D721Med (cell line): ENCODE measurements at places on chromosomes 12 and 14.

DNA sequence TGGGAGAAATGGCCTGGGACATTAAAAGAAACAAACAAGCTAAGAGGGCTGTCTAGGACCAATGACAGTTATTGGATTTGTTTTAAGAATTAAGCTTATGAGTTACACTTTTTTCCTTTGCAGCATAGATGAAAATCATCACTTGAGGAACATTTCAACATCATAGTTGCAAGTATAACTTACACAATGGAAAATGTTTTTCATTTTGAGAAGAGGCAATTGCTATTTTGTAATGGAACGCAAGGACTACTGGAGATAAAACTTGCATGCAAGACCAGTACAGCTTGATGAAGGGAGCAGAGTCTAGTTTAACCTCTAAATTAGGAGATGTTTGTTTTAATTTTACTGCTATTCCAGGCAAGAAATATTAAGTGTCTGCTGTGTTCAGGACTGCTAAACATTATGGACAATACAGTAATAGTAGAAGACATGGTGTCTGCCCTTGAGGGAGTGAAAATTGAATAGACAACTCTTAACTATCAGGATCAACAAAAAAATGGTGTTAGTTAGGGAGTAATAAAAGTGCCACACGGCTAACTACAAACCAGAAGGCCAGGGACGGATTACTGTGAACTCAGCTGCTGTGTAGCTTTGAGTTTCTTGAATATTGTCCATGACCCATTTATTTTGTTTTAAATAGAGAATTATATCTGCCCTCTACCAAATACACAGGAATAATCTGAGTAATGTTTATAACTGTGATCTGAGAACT is 374.5 kb downstream of the RAD51B start:
- DNase-seq, result no peak

- DNase-seq, result no peak
These were observed 11.2 kb downstream of the KRT71 start for GRCh38 chr12:52541709-52542108.

DNA sequence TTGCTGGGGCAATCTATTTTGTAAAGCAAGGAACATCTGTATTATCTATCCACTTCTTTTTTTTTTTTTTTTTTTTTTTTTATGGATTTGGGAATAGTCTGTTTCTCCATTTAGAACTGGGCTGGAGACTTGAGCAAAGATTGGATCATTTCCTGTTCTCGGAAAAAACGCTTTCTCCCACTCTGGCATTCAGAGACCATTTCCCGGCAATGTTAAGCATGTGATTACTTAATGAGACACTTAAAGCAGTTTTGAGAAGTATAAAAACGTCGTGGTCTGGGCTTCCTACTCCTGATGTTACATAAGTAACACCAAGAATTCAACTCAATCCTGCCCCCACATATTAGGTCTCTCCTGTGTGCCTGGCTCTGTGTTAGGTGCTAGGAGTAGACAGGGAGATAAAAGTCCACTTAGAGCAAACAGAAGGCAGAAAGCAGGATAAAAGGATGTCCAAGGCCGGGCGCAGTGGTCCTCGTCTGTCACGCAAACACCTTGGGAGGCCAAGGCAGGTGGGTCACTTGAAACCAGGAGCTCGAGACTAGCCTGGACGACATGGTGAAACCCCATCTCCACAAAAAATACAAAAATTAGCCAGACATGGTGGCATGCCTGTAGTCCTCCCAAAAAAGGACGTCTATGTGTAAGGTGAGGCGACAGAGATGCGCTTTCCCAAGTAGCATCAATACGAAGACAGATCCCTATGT is 152.1 kb upstream of the GSC start:
- DNase-seq, result no peak

- peak; percentile 58 for DNase-seq
These were observed at the start of gene TMEM63C for GRCh38 chr14:77181603-77182437. TMEM63C (plus strand) TSS chr14:77181798; CDS start chr14:77218814, 37,016 bp downstream.

DNA sequence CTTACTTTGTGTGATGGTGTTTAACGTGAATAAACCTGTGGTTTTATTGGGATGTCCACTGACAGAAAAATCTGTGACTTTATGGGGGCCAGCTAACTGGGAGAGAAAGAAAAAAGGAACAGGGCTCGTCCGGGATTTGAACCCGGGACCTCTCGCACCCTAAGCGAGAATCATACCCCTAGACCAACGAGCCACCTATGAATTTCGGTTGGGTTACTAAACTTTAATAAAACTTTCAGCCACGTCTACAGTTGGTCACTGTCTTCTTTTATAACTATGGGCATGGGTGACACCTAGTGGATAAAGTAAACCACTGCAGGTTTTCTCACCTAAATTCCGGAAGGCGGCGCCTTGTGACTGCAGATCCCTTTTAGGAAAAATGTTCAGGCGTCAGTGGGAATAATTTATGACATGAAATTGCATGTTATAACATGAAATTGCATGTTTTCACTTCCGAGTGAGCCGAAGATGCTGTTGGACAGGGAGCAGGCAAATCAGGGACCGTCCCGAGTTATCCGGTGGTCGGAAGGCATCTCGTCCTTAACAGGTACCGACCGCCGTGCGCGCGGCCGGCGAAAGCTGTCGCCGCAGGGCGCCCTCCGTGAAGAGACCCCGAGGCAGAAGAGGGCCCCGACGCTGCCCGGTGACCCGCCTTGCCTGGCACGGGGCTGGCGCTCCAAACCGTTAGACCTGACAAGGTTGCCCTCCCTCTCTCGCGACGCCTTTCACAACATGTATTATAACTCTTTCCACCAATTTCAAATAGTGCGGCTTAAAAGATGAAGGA is 18.2 kb upstream of the RNASE12 start:
- DNase-seq, result no peak

DNA sequence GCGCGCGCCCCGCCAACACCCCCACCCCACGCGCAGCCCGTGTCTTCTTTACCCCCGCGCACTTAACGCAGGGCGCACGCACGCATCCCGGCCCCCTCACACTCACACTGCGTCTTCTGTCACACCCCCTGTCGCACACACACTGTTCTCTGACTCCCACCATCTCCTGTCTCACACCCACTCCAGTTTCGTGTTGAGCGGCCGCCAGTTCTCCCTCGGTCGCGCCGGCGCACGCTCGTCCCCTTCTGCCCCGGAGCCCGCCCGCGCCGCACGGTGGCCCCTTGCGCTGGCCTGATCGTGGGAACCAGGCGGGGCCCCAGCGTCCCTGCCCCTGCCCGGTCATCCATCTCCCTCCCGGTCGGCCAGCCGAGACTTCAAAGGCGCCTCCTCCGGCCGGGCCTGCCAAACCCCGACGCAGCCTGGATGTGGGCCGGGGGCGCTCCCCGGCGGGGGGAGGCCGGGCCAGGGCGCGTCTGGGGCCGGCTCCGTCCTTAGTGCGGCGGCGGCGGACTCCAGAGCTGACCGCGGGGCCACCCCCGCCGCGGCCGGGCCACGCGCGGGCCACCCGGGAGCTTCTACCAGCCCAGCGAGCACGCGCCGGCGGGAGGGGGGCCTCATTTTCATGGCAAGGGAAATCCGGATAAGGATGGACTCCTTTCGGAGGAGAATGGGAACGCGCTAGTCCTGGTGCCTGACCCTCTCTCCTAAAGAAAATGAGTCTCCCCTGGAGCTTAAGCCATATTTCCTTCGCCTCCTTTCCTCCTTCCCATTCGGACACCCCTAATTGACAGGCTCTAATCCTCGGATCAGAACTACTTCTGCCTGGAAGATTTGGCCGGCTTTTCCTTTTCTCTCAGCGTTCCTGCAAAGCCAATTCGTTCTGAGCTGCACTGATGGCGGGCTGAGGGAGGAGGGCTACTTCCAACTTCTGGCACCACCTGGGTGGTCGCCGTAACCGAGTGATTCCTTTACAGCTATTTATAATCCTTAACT is 82.0 kb upstream of the HMGA2 start:
- peak; percentile 38 for DNase-seq

DNA sequence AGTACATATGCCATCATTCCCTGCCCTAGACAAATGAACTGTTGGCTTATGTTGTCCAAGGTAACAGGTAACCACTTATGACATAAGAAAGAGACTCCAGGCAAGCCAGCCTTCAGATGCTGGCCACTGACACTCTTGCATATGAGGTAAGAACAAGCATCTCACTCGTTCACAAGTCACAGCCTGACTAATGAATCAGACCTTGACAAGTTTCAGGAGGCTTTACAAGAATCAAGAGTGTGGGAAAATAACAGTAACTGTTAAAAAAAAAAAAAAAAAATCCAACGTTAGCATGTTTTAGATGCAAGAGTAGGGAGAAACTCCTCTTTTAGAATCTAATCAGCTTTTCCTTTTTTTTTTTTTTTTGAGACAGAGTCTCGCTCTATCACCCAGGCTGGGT is 40.7 kb downstream of the ZFYVE1 start:
- no peak for DNase-seq

GRCh38 chr12:17456486-17456885 is 633.5 kb downstream of the RERGL start:
- no peak for DNase-seq

- no peak for DNase-seq
These were observed 83.4 kb downstream of the GTF2A1 start for GRCh38 chr14:81137316-81137715.

DNA sequence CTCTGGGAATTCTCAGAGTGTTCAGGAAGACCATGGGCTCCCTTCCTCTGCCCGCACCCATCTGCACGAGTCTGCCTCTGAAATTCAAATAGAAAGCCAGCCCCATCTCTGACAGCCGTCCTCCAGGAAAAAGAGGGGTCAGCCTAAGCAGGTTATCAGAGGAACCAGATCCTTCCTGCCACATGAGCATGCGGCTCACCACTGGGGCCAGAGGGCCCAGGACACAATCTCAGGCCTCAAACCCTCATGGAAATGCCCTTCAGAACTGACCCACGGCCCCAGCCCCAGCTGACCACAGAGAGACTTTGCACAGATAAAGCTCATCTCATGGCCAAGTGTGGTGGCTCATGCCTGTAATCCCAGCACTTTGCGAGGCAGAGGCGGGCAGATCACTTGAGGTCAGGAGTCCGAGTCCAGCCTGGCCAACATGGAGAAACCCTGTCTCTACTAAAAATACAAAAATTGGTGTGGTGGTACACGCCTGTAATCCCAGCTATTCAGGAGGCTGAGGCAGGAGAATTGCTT is 23.2 kb downstream of the PXN start:
- DNase-seq, result no peak

DNA sequence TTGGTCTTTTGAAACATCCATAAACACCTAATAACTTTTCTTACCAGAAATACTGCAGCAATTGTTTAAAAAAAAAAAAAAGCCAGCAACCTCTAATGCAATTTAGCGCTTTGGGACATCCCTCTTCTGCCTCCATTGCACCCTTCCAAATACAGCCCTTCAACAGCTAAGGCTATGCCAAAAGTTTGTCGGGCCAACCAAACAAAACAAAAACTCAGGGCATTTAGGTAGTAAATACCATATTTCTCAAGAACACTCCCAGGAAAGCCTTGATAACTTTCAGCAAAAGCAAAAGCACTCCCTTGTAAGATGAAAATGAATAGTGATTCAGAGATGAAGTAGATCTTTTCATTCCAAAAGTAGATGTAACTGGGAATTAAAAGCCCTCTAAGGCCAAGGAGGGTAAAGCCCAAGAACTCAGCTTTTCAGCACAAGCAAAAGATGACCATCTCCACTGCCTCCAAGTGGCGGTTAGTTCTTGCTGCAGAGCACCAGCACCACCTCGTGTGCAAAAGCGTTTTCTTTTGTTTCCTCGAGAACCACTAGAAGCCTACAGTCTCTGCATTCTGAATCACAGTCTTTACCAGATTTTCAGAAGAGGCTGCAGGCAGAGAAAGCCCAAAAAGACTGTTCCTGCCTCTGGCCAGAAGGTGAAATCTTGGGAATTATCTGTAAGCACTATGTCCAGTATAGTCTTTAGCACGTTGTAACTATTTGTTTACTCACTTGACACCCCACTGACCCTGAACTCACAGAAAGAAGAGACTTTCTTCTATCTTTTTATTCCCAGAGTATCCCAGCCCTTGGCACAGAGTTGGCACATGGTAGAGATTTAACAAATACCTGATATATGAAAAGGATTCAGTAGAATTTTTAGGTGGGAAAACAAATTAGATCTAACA is 53.1 kb downstream of the SIX6 start:
- no peak for DNase-seq

GRCh38 chr12:1579651-1580435 is 14.5 kb downstream of the FBXL14 start:
- no peak for DNase-seq

- no peak for DNase-seq
These were observed 1211.4 kb downstream of the VRK1 start for GRCh38 chr14:98008381-98009113.

DNA sequence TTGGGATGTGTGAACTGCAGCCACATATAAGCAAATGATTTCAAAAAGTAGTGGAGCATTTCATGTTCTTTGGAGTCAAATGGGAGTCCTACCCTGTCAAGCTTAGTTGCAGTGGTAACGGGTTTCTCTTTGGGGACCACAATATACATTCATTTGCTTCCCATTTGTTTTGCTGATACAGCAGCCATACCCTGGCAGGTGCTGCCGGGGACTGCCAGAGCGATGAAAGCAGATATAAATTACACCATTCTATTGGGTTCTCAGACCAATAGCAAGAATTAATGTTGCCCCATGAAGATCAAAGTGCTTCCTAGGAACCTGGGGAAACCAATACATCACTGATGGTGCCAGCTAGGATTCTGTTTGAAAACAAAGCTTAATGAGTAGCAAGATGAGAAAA is 1621.5 kb upstream of the FLRT2 start:
- no peak for DNase-seq

DNA sequence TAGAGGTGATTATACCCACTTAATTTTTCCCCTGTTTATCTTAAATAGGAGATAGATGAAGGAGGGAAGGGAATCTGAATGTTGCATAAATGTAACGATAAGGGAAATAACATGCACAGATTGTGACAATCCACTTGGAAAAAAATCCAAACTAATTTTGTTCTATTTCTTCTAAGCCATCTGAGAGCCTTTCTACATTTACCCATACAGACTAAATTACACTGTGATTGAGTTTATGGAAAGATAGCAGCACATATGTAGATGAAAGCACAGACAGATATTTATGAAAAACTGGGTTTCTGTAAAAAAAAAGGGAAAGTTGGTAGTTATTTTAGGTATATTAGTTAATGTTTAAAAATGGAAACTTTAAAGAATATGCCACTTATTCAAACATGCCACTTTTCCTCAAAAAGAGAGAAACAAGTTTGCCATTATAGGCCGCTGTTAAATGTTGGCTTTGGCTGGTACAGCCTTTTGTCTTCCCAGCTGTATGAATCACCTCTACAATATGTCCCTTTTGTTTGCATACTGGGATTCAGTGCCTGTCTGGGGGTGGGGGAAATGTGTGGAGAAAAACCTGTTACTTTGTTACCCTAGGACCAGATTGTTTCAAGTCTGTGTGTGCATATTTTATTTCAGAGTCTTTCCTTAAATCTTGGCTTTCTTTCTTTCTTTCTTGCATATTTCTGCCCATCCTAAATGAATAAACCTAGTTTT is 470.2 kb upstream of the LMO3 start:
- no peak for DNase-seq

GRCh38 chr14:95021588-95021987 is 135.7 kb downstream of the DICER1 start:
- DNase-seq, result no peak

- no peak for DNase-seq
These were observed 50.3 kb downstream of the BEGAIN start for GRCh38 chr14:100536721-100537445.

GRCh38 chr12:105822131-105823105 is 316.3 kb downstream of the NUAK1 start:
- no peak for DNase-seq
